Activated CD4-positive, alpha-beta T cell treated with anti-CD3 and anti-CD28 coated beads, Interleukin-2, amount 50 U/mL, for 24 hours (primary cell): ENCODE measurements at places on chromosomes 16 and 17.

GRCh38 chr16:82067804-82068325 is 32.8 kb downstream of the HSD17B2 start:
- no peak for DNase-seq

GRCh38 chr16:27066668-27067537 is at the start of gene C16orf82:
Gene C16orf82, plus strand, starts transcription at chr16:27066927.
- DNase-seq: no peak

GRCh38 chr17:55735731-55736405 is 13.2 kb upstream of the TMEM100 start:
- no peak for DNase-seq

DNA sequence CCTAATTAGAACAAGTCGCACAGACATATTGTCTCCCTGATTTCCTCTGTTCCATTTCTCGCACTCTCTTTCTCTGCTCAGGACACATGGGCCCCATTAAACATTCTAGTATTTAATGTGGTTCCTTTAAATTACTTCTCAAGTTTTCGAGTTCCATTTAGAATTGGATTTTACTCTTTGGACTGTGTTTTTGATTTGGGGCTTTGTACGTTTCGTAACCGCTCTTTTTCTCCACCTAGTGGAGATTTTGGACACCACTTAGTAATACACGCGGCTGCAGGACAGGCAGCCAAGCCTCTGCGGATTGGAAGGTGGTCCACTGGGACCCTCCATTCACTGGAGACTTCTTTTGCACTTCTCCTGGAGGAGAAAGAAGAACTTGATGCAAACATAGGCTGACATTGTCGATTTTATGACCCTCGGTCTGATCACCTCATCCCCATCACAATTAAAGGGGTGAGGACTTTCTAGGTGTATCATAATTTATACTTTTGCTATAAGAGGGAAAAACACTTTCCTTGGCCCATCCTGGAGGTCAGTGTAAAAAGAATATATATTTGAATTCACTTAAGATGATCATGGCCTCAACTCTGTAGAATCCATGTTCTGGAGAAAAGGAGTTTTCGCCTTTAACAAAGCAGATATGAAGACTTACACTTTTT is 85.7 kb downstream of the NOG start:
- DNase-seq: no peak

GRCh38 chr17:68599091-68599490 is 2.1 kb downstream of the FAM20A start:
- no peak for DNase-seq

- DNase-seq: no peak
Observed at GRCh38 chr17:82015311-82015971, 7.2 kb downstream of the CENPX start.

- DNase-seq: no peak
Observed at GRCh38 chr16:4306470-4307214, 9.2 kb upstream of the GLIS2 start.

GRCh38 chr17:71063559-71063958 is 894.2 kb downstream of the KCNJ2 start:
- DNase-seq: no peak

- no peak for DNase-seq
Observed at GRCh38 chr16:57172721-57173290, 13.0 kb downstream of the PSME3IP1 start.

DNA sequence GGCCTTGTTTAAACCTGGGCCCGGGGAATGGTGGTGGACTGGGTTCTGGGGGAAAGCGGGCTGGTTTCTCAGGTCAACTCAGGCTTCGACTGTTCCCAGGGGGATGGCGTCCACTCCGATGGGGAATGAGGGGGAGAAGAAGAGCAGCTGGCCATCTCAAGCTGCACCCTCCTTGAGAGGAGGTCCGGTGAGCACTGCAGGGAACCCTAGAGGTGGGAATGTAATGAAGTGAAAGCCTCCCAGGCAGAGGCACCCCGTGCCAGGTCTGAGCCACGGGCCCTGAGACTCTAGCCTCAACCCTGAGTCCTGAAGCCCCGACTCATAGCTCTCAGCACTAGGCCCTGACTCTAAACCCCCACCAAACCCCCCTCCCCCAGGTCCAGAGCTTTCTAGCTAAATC is 1.2 kb upstream of the CDIPT start:
- DNase-seq: no peak
